NCI-H2171 treated with DMSO at 0.1 percent for 48 hours (cell line): ENCODE measurements at places on chromosomes 5 and 9.
A peak's percentile ranks its signal among the peaks of the same experiment; 100 is the strongest.

GRCh38 chr9:19553441-19553840 lies 144.6 kb downstream of the ACER2 start:
- no peak for DNase-seq

DNA sequence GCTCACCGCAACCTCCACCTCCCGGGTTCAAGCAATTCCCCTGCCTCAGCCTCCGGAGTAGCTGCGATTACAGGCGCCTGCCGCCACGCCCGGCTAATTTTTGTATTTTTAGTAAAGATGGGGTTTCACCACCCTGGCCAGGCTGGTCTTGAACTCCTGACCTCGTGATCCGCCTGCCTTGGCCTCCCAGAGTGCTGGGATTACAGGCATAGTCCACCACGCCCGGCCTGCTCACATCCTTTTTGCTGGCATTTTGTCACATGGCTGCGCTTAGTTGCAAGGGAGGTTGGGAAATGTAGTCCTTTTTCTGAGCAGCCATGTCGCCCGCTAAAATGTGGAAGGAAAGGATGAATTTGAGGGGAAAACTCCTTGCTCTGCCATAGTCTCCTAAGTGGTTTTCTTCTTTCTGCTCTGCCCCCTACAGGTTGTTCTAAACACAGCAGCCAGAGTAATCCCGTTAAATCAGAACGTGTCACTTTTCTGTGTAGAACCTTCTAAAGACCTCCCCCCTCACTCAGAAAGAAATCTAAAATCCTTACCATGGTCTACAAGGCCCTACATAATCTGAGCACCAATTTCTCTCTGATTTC lies 57.8 kb upstream of the HSPA9 start:
- DNase-seq, result no peak

DNA sequence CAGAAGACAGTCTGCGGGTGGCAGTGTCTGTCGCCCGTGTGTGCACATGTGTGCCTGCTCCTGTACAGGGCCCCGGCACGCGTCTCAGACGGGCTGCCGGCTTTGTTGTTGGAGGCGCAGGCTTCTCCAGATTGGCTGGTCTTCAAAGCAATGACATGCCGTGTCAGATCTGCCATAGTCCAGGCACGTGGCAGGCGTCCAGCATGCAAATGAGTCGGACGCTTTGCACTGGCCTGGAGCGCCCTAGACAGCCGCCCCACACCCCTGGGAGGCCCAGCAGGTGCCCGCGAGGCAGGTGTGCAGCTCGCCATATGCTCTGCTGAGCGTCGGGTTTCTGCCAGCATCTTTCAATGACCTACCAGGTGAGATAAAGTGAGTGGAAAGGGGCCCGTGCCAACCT lies 71.5 kb downstream of the GADD45G start:
- DNase-seq, result peak; percentile 83

DNA sequence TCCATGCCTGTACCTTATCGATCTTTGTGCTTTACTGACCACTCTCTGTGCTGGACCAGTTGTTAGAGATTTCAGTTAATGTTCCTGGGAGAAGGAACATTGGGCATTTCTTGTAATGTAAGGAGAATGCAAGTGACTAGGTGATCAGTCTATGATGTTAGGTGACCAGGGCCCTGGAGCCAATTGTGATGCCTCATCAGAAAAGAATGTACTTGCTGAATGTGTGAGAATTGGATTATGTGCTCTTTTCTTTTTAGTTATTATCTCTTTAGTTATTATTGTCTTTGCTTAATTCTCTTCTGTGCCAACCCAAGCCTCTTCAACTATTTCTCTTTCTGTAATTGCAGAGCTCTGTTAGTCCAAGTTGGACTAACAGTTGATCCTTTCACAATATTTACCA lies 92.9 kb downstream of the LRRC70 start:
- no peak for DNase-seq

GRCh38 chr5:107580889-107581820 lies 89.6 kb downstream of the EFNA5 start:
- peak; percentile 12 for DNase-seq

DNA sequence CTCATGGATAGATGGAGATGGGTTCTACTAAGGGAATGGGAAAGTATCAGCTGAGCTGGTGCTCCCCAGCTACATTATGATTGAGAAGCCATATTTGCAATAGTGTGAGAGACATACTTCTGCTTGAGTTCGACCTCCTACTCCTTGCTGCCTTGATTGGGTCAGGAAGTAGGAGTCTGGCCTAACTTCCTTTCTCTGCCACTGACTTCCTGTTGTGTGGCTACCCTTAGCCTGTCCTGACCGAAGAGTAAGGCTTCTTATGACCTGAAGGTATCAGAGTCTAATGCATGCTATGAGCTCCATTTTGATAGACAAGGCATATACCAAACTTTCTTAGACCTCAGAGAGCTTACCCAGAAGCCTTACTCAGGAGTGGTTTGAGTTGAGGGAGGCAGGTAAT lies 53.9 kb downstream of the OSTF1 start:
- DNase-seq, result no peak

DNA sequence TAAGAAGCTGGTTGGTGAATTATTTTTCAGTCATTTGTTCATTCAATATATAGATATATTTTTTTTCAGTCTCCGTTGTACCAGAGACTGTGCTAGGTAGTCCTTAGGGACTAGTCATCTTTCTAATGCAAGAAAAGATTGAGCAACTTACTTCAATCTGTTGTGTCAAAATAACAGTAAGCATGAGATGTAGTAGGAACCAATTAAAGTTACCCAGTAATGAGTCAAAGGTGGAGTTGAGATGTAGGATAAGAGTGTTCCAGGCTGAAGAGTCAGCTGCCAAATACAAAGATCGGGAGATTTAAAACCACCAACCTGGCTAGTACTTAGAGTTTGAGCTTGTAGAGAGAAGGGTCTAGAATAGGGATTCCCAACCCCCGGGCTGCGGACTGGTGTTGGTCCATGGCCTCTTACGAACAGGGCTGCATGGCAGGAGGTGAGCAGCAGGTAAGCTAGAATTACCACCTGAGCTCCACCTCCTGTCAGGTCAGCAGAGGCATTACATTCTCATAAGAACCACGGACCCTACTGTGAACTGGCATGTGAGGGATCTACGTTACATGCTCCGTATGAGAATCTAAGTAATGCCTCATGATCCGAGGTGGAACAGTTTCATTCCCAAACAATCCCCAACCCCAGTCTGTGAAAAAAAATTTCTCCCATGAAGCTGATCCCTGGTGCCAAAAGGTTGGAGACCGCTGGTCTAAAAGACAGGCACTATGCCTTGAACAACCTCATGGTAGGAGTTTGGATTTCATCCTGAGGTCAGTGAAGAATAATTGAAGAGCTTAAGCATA lies 1241.5 kb upstream of the WWC1 start:
- DNase-seq, result no peak

- DNase-seq, result peak; percentile 2
Observed at GRCh38 chr5:141199359-141200235, at the start of gene PCDHB11. Gene PCDHB11 (plus strand): TSS chr5:141199627. CDS start chr5:141199775, 148 bp downstream.

DNA sequence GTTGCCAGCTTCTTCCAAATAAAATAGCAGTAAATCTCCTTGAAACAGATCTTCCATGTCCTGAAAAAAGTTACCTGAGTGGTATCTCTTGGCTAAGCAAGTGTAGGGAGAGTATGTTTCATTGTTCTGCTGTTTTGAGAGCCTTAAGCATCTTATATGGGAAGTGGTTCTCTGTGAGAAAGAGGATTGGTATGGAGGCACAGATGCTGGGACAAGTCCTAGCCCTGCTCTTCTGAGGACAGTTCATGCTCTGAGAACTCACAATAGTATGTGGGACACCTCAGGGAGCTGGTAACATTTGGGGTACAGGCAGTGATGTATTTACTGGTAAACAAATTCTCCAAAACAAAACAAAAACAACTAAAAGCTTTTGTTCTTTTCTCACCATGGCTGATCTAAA lies 2.0 kb downstream of the PPP3R2 start:
- no peak for DNase-seq

DNA sequence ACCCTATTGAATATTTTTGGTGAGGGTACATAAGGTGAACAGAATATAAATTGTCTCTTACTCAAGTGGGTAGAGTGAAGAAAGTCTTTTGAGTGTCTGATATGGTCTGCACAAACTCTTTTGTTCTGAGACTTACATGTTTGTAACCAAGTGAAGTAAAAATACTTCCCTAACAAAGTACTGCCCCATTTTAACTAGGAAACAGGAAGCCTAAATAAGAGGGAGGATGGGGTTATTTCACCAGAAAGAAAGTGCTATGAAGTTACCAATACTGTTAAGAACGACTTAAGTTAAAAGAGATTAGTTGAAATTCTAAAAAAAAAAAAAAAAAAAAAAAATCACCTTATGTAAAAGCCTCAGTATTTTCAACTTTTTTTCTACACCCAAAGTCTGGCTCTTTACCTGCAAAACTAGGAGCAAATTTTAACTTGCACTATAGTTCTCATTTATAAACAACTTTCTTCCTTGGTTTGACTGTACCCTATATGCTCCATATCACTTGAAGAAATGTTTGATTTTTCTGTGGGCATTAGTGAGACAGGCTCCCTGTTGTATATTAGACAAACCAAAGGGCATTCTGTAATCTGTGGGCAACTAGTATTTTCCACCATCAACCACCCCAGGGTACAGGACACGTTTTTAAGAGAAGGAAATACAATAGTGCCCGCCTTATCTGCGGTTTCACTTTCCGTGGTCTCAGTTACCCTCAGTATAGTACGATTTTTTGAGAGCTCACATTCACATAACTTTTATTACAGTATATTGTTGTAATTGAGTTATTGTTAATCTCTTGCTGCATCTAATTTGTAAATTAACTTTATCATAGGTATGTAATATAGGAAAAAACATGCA lies 127.7 kb downstream of the NR3C1 start:
- no peak for DNase-seq

GRCh38 chr9:133101356-133102189 lies 19.5 kb downstream of the RALGDS start:
- DNase-seq, result no peak

DNA sequence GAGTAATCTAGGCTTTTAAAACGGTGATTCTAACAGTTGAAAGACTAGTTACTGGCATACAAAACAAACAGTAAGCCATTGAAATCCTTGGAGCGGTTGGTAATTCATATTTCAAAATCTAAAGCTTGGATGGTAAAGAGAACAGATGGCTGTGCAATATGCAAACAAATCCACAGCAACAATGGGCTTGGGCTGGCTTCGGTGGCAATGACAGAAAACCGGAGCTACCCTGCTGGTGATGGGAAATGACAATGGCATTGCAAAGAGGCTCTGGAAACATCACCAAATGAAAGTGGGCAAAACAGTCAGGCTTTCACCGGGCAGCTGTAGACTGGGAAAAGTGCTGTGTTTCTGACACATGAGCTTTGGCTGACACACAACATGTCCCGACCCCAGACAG lies 42.2 kb downstream of the MED27 start:
- DNase-seq, result peak; percentile 95

GRCh38 chr9:121674952-121675351 lies 23.5 kb downstream of the DAB2IP start:
- no peak for DNase-seq

DNA sequence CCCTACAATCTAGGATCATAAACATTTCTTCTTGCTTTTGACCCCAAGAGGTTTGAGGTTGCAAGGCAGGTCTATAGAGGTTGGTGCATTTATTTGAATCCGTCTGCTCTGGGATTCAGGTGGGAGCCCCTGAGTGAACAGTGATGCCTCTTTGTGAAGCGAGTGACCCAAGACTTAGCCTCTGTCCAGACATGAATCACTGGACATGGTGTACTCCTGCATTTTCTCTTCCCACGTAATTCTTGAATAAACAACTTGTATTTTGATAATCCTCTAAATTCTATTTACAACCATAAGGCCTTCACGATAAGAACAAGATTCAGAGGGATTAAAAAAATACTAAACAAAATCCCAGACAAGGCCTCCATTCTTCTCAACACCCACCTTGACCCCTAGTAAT lies 67.5 kb upstream of the PLPP6 start:
- no peak for DNase-seq

- no peak for DNase-seq
Observed at GRCh38 chr9:116654059-116654355, 33.1 kb upstream of the TRIM32 start.

GRCh38 chr5:175381130-175381529 lies 62.9 kb downstream of the DRD1 start:
- DNase-seq, result no peak

DNA sequence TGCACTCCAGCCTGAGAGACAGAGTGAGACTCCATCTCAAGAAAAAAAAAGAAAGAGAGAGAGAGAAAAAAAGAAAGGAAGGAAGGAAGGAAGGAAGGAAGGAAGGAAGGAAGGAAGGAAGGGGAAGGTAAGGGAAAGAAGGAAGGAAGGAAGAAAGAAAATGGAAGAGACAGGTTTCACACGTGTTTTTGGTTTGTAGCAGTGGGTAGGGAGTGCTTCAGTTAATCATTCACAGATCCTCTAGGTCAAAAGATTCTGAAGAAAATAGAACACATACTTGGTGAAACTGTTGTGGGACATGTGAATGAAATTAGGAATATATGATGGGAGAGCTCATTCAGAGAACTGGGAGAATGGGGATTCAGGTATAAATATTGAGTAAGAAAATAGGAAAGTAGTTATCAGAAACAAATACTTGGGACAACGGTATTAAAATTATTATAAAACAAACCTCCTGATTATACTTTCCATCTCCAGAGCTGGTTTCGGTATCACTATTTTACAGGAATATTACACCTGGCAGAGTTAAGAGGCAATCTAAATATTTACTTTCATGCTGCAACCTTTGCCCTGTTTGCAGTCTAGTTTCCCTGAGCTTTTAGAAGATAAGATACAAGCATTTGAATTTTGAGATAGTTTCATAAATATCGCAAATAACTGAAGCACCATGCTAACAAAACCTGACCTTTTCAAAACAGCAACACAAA lies 37.2 kb downstream of the MARVELD2 start:
- no peak for DNase-seq

DNA sequence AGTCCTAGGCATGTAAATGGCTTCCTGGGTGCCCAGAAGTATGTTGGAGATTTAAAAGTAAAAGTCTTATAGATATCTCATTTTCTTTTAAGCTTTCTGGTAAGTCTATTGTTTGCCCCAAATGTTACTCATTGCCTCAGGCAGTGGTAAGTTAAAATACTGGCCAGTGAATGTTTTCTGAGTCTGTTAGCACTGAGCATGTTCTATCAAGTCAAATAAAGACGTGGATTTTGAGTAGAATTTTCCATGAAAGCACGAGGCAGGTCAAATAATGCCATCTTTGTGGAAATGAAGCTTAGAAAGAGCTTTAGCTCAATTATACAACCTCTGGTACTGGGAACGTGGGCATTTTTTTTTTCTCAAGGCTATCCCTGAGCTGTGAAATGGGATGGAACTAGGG lies 651.3 kb upstream of the ACO1 start:
- no peak for DNase-seq

- no peak for DNase-seq
Observed at GRCh38 chr9:35533398-35533797, 43.5 kb downstream of the RUSC2 start.

GRCh38 chr5:167900340-167900935 lies 391.0 kb upstream of the WWC1 start:
- DNase-seq, result no peak

GRCh38 chr9:119453490-119453911 lies 84.3 kb upstream of the BRINP1 start:
- DNase-seq, result peak; percentile 94

GRCh38 chr5:164504141-164504772 lies 998.8 kb downstream of the MAT2B start:
- DNase-seq, result peak; percentile 31
